Activated effector memory CD4-positive, alpha-beta T cell treated with anti-CD3 and anti-CD28 coated beads, Interleukin-2, amount 50 U/mL, for 16 hours (primary cell): ENCODE measurements at places on chromosomes 1 and 21.

GRCh38 chr1:198153804-198154203, 3.0 kb upstream of the NEK7 start:
- DNase-seq = no peak

- DNase-seq = no peak
These were observed 12.7 kb upstream of the CDK11B start for GRCh38 chr1:1671365-1672119.

DNA sequence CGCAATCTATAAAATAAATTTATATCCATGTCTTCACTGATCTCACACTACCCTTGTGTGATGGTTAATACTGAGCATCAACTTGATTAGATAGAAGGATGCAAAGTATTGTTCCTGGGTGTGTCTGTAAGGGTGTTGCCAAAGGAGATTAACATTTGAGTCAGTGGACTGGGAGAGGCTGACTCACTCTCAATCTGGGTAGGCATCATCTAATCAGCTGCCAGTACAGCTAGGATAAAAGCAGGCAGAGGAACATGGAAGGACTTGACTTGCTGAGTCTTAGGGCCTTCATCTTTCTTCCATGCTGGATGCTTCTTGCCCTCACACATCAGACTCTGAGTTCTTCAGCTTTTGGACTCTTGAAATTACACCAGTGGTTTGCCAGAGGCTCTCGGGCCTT, 615.4 kb downstream of the AGBL4 start:
- DNase-seq = no peak

- DNase-seq = no peak
These were observed 25.3 kb downstream of the DPH5 start for GRCh38 chr1:101000131-101000873.

DNA sequence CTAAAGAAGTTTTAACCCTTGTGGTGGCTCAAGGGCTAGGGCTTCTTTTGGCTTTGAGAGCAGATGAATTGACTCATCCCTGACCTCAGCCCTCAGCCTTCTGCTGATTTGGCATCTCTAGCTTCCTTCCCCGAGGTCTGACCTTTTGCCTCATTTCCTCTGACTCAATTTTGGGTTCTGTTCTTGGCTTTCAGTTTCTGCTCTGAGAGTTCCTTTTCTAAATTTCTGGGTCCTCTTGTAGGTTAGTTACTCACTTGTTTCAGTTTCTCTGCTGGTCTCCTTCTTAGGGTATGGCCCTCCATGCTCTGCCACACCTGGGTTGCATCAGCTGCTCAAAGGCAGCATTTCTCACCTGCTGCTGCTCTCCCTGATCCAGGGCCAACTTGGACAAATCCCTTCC, 19.4 kb downstream of the PDE4B start:
- DNase-seq = peak; percentile 75

GRCh38 chr1:225556694-225557093, 96.2 kb downstream of the ENAH start:
- no peak for DNase-seq

DNA sequence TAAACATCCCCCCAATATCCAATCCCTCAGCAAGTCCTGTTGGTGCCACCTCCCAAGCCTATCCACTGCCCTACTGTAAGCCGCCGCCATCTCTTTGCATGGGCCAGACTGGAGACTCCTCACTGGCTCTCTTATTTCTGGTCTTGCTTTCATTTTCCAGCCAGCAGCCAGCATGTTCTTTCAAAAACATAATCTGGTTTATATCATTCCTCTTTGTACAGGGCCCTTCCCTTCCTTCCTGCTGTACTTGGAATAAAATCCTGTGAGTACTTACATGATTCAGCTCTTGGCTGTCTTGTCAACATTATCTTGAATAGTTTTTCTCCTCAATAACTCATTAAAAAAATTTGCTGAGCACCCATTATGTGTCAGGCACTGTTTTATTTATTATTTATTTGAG, 28.2 kb downstream of the TLR5 start:
- no peak for DNase-seq

DNA sequence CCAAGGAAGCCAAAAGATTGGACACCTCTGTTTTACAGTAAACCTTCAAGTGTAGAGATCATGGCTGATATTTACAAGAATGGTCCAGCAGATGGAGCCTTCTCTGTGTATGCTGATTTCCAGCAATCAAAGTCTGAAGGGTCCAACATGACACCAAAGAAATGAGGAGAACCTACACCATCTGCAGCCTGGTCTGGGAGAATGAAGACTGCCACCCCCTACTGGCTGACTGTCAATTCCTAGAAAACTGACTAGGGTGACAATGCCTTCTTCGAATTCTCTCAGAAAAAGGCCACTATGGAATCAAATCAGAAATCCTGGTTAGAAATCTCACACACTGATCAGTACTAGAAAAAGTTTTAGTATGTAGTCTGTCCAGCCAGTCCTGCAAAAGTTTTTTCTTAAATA, 83.3 kb downstream of the CDC42BPA start:
- DNase-seq = no peak

DNA sequence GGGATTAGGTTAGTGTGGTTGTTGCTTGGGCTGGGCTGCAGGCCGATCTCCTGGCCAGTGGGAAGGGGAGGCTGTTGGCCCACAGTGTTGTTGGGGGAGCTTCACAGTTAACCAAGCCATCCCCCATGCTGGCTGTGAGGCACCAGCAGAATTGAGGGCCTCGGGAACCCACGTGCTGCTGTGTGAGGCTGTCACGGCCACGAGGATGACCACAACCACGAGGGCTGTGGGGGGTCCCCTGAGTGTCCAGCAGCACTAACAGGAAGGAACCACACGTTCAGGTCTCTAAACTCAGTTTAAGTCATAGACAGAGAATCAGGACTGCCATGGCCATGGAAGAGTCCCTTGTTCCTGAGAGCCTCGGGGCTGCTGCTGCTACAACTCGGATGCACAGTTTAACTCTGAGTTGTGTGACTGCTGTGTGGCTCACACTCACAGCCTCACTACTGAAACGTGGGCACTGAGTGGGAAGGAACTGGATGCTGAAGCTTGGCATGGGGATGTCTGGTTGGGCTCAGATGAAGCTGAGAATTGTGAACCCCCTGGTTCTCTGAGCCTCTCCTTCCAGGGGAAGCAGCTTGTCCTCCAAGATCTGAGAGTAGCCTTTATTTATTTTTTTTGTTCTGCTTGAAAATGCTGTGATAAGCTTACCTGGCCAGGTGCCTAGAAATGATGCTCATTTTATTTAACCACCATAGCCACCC, 4.8 kb upstream of the MMEL1 start:
- DNase-seq = no peak

DNA sequence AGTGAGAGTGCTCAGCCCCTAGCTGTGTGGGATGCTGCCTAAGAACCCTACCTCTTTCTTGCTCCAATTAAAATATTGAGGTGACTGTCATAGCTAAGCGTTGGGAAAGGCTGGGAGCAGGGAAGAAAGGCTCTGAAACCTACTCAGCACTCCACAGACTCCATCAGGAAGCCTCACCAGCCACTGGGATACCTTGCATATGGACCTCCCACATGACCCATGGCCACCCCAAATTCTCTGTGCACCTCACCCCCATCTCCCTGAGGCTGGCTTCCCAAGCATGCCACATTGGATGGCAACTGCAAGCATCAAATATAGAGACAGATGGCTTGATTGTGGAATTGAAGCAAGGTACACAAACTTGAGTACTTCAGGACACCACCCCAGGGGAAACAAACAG, 41.8 kb downstream of the FLVCR1 start:
- DNase-seq = no peak

DNA sequence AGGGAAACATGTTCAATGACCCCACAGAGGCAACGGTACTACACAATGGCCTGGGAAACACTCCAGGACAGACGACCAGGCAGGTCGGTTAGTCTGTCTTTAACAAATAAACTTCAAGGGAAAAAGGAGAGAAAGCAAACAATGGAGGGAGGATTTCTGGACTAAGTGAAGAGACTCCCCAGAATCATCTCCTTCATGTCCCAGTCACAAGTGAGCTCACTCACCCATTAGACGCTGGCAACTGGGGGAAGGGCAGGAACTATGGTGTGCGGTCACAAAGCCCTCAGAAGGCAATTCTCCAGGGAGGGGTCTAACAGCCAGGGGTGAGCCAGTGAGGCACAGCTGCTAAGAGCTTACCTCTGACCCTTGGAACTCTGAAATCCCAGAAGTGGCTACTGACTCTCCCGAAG, 55.7 kb upstream of the NADK start:
- no peak for DNase-seq

DNA sequence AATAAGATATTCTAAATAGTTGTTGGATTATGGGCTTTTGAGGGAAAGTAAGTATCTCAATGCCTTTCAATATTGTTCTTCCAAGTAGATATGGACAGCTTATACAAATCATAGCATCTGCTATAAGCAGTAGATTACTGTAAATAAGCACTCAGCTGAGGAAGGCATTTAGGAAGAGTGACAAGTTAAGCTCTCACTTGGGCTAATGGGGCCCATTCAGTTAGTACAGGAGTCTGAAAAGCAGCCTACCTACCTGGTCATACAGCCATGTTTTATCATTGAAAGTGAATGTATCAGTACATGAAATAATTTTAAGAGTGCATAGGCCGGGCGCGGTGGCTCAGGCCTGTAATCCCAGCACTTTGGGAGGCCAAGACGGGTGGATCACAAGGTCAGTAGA, 73.1 kb downstream of the APP start:
- DNase-seq = no peak

GRCh38 chr1:242178924-242179708, 180.2 kb upstream of the MAP1LC3C start:
- no peak for DNase-seq
